ENCODE measurements at places on chromosomes 4 and X.

- DNase-seq: no peak
Observed at GRCh38 chr4:175277816-175278215, 359.7 kb downstream of the ADAM29 start.

DNA sequence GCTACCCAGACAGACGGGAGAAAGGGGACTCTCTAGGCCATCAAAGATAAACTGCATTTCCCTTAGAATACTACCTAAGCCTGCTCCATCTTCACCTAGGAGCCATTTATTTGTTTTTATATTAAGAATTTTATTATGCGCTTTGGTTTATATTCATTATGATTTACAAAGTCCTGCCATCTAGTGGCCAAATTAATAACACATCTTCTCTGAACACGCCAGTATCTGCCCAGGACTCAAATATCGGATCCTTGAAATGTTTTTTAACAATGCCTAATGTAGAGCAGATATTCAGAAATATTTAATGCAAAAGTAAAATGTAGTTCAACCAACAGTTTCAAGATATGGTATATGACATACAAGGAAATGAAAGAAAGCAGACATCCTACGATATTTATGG lies 20.8 kb upstream of the PRPS2 start:
- DNase-seq: no peak

DNA sequence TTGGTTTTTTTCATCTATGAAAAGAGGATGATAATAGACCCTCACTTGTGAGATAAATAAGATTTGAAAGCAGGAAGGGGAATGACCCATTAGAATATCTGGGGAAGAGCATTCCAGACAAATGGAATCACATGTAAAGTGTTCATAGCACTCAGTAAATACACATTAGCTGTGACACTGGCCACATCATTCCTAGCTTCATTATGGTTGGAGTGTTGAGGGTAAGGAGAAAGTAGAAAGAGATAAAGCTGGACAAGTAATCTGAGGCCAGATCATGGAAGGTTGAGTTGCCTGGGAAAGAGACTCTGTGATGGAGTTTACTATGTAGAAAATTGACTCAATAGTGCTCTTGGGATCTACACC lies 6.9 kb upstream of the PGRMC1 start:
- no peak for DNase-seq

DNA sequence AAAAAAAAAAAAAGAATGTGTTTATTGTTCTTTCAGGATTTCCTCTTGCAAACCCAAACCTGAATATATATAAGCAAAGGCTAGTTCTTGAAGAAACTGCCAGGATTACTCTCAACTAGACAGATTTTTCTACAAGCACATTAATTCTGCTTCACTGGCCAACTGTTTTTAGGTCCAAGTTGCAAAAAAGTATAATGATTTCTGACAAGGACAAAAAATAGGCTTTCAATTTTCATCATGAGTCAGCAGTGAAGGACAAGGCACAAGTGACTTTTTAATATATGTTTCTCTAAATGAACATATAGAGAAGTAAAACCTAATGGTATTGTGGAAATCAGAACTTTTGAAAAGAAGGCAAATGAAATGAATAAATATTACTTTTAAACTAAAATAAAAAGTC lies 73.7 kb downstream of the ELOVL6 start:
- no peak for DNase-seq

DNA sequence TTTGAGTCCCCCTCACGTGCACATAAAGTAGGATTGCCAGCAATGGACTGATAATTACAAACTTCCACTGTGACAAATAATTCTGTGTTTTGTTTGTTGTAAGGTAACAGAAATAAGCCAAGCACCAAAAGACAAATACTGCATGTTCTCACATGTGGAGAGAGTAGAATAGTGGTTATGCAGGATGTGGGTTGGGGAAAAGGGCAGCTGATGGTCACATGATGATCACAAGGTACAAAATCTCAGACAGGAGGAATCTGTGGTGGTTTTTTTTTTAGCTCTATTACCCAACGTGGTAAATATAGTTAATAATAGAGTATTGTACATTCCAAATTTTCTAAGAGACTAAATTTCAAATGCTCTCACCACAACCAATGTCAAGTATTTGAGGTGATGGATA lies 182.3 kb downstream of the BANK1 start:
- no peak for DNase-seq

DNA sequence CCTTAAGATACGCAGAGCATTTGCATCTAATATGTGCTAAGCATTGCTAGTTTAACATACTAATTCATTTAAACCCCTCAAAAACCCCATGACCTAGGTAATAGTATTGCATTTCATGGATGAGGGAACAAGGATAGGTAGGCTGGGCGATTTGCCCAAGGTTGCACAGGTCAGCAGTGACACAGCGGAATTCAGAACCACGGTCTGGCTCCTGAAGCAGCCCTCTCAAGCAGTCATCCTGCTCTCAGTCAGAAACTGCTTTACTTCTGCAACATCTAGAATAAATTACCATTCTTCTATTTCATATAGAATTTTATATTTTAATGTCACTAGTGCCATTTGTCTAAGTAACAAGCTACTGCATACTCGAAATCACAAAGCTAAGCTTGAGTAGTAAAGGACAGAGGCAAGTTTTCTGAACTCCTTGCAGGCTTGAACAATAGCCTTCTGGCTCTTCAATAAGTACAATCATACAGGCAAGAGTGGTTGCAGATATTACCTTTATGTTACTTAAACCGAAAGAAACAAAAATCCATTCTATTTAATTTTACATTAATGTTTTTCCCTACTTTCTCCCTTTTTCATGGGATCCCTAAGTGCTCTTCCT lies 555 bp upstream of the SPP1 start:
- no peak for DNase-seq

GRCh38 chr4:38904090-38904666 lies 36.6 kb downstream of the FAM114A1 start:
- no peak for DNase-seq

DNA sequence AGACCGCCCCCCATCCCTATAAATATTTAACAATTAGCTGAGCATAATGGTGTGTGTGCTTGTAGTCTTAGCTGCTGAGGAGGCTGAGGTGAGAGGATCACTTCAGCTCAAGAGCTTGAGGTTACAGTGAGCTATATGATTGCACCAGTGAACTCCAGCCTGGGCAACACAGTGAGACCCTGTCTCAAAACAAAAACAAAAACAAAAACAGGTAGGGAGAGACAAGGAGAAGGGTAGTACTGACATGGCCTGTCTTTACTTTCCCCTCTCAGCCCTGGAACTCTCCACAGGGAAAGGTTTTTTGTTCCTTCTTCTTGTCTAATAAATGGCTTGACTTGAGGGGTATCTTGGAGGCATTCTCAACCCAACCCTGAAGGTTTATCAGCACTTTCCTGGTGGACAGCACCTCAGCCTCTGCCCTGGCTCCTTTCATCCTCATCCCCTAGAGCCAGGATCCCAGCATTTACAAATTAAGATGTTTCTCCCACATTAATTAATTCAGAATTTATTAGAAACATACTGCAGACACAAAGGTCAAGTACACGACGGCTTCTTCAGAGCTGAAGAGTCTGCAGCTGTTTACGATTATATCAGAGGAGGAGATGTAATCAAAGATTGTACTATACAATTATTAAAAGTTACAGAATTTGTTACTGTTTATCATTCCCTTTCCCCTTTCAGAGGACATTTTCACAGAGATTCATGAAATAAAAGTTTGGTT lies 131.8 kb downstream of the AFF1 start:
- DNase-seq: no peak

DNA sequence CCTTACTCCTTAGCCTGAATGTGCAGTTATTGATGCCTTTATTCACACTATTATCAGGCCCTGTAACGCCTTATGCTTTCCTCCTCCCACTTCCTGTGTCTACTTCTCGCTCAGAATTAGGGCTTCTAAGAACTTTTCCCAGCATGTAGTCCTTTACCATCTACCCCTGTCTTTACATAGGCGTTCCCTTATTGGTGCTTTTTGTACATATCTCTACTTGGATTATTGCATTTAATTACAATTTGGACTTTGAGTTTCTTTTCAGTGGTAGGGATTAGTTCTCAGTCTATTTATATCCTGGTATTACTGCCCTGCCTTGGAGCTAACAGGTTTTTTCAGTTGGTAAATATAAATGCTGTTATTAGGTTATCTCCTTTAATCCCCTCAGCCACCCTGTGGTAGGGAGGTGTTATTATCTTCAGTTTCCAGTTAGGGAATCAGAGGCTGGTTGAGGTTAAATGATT lies 84.0 kb downstream of the RBPJ start:
- no peak for DNase-seq

GRCh38 chrX:10387011-10387410 lies 230.2 kb downstream of the CLCN4 start:
- DNase-seq: no peak

GRCh38 chrX:64204701-64205440 lies 637 bp downstream of the AMER1 start:
- DNase-seq: peak; percentile 4

DNA sequence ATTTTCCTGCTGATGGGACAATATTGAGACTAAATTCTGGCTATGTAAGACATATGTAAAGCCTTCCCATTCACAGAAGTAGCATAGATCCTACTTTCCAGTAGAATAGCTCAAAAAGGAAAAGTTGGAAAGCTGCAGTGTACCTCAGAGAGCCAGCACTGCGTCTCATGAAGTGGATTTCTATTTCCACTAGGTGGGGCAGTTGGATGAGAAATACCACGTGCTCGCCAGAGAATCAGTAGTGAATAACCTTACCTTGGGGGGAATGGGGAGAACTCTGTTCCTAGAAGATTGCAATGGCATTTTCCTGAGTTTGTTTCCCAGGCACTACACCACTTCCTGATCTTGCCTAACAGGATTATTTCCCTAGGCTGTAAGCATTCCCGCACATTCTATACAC lies 907.1 kb downstream of the FSTL5 start:
- DNase-seq: no peak

- DNase-seq: peak; percentile 49
Observed at GRCh38 chrX:47623540-47624027, 3.9 kb upstream of the SYN1 start.

DNA sequence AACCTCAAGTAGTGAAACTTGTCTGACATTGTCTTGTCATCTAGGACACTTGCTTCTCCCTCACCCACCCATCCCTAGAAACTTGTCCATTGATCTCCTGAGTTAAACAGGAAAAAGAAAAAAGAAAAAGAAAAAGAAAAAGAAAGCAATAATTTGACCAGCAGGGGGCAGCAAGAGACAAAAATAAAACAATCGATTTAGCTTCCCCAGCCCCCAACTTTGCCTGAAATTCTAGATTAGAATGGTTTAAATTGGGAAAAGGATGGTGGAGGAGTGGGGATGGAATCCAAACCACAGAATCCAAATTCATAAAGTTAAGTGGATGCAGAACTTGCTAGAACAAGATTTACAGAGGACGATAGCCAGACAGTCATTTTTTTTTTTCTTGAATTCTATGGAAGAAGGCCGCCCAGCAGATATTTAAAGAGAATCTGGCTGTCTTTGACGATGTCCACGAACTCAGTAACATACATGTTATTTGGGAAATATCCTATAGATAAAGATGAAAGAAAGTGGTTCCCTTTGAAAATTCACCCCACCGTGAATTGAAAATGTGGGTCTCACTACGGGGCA lies 282.9 kb downstream of the USP46 start:
- DNase-seq: peak; percentile 13

Data from stimulated activated CD4-positive, alpha-beta T cell treated with anti-CD3 and anti-CD28 coated beads, Interleukin-4, amount 100 ng/mL, for 24 hours (primary cell).